ENCODE measurements at places on chromosomes 1 and 21.
A peak's percentile ranks its signal among the peaks of the same experiment; 100 is the strongest.

DNA sequence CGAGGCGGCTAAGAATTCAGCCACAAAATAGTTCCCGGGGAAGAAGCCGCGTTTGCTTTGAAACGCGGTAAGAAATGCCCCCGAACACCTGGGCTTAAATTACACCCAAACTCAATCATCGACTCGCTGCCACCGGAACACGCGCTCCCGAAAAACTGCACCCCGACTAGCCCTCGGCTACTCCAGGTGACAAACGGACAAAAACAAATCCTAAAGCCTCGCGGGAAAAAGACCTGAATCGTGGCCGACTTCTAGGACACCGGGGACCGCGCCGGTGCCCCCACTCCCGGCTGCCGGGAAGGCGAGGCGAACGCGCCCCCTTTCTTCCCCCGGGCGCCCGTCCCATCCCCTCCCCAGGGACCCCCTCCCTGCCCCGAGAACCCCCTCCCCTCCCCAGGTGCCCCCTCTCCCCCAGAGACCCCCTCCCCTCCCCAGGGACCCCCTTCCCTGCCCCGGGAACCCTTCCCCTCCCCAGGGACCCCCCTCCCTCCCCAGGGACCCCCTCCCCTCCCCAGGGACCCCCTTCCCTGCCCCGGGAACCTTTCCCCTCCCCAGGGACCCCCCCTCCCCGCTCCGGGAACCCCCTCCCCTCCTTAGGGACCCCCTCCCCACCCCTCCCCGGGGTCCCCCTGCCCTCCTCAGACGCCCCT is 628 bp downstream of the C1orf159 start:
- DNase-seq = peak; percentile 31

- DNase-seq = no peak
These were observed 507.0 kb downstream of the AJAP1 start for GRCh38 chr1:5161372-5161771.

DNA sequence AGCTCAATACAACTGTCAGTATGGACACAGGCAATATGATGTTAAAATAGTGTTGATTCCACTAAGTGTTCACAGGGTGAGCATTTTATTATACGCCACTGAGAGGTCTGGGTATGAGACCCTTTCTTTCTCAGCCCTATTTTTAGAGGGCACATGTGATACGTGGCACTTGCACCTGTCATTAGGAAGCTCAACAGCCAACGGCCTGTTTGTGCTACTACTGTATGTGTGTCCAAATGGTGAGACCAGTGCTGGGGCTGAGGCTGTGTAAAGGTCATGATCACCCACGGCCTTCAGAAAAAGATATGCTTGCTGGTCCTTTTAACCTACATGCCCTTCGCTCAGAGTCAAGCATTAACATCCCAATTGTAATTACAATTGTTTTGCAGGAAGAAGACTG is 176.2 kb downstream of the DUSP10 start:
- no peak for DNase-seq

- DNase-seq = peak; percentile 58
These were observed 306.4 kb downstream of the DUSP10 start for GRCh38 chr1:221435504-221435904.

DNA sequence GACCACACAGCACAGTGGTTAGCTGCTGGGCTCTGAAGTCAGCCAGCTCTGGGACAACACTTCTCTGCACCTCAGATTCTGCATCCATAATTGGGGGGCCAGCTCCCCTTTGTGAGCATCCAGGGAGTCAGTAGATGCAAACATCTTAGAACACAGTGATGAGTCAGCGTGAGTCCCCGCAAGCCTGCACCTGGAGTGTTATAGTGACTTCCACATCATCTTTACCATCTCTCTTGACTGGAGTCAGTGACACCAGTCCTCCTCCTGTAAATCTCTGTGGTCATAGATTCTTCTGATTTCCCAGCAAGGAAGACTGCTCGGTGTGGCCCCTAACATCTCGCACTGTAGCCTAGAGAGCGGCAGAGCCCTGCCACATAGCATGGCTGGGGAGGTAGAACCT is 13.9 kb upstream of the EDN2 start:
- no peak for DNase-seq

Data from CD4-positive, alpha-beta T cell (primary cell).